AG04449 (cell line): ENCODE measurements at places on chromosomes 3 and 15.

DNA sequence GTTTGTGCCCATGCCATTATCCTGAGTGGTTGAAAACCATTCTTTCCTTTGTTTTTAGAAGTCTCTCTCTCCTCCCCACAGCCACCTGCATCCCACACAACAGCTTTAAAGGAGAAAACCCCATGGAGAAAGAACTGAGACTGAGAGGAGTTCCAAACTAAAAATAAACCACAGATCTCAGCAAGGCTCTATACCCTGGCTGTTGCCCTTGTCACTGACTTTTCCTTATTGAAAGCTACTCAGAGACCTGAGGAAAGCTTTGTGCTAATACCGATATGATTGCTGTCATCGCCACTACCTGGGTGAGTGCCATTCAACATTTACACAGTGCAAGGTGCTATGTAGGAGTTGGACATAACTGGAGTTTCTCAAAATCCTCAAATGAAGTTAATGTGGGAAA, 55.5 kb upstream of the RASGRP1 start:
- no peak for DNase-seq

DNA sequence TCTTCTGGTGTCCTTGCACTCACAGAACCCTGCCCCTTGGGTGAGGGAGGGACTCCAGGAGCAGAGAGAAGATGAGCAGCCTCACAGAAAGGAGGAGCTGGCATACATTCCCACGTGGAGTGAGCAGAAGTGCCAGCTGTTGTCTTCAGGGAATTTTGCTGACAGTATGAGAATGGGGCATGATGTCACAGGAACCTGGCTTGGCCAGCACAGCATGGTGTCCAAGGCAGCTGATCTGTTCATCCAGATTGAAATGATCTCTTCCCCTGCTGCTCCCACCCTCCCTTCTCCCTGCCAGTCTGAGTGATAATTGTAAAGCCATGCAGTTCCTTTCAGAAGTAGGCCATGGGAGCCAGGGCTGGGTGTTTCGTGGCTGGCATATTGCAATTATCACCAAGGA, 53.3 kb downstream of the GJD2 start:
- no peak for DNase-seq

- DNase-seq, result no peak
Measured at GRCh38 chr3:8413337-8413926, 88.2 kb upstream of the LMCD1 start.

DNA sequence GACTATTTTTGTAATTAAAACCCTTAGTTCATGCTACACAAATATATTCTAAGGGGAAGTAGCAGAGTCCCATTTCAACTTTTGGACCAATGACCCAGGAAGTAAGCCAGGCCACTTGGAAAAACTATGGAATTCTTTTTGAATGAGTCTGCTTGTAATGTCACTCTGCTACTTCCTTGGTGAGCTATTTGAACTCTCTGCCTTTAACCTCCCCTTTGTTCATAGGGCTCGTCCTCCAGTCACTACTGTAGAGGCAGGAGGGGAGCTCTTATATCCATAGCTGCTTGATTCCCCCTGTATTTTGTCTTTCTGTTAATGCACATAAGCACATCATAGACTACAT, 119.6 kb downstream of the UACA start:
- DNase-seq, result no peak

- DNase-seq, result no peak
Measured at GRCh38 chr15:58931987-58932588, 1.4 kb downstream of the SLTM start.

- no peak for DNase-seq
Measured at GRCh38 chr3:155555479-155556060, 189.3 kb downstream of the PLCH1 start.

GRCh38 chr3:129014148-129014547, 13.0 kb downstream of the EFCC1 start:
- no peak for DNase-seq

GRCh38 chr15:43212299-43212698, 8.5 kb downstream of the EPB42 start:
- DNase-seq, result no peak

- no peak for DNase-seq
Measured at GRCh38 chr3:87691109-87691508, 367.7 kb downstream of the CGGBP1 start.

DNA sequence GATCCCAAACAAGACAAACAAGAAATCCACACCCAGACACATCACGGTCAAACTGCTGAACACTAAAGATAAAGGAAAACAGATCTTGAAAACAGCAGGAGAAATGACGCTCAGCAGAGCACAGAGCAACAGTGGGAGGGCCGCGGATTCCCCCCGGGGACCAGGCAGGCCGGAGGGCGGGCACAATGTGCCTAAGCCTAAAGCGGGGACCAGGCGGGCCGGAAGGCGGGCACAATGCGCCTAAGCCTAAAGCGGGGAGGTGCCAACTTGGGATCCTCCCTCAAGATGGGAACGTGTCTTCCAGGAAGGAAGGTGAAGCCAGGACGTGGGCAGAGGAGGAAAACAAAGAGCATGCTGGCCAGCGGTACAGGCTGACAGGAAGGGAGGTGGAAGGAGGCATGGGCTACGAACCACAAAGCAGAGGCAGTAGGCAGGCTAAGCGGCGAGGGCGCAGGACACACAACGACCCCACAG, 31.1 kb downstream of the CYFIP1 start:
- DNase-seq, result no peak

DNA sequence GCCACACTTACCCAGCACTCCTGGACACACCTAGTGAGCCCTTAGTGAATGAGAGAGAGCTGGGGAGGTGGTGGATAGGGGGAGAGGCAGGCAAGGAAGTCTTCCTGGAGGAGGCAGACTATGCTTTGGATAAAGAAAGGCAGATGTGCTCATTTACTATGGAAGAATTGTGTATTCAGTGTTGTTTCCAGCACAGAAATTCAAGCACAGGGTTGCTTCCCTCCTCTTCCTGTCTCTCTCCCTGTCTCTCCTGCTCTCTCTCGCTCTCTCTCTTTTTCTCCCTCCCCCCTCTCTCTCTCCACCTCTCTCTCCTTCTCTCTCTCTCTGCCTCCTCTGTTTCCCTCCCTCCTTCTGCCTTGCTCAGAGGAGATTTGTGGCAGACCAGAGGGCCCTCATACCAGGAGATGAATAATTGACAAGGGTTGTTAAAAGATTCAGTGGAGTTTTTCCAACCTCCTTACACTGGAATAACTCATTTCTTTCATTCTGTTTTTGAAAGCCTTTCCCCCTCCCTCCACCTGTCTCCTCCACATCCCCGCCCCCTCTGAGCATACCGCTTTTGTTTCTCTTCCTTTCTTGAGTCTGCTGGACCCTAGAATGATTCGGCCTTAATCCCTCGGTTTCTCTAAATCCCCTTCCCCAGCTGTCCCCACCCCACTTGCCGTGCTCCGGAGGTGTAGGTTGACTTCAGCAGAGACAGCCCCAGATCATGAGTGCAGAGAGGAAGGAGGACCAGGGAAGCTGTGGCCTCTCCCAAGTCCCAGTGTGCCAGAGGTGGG, 65.6 kb downstream of the CCDC33 start:
- DNase-seq, result no peak

DNA sequence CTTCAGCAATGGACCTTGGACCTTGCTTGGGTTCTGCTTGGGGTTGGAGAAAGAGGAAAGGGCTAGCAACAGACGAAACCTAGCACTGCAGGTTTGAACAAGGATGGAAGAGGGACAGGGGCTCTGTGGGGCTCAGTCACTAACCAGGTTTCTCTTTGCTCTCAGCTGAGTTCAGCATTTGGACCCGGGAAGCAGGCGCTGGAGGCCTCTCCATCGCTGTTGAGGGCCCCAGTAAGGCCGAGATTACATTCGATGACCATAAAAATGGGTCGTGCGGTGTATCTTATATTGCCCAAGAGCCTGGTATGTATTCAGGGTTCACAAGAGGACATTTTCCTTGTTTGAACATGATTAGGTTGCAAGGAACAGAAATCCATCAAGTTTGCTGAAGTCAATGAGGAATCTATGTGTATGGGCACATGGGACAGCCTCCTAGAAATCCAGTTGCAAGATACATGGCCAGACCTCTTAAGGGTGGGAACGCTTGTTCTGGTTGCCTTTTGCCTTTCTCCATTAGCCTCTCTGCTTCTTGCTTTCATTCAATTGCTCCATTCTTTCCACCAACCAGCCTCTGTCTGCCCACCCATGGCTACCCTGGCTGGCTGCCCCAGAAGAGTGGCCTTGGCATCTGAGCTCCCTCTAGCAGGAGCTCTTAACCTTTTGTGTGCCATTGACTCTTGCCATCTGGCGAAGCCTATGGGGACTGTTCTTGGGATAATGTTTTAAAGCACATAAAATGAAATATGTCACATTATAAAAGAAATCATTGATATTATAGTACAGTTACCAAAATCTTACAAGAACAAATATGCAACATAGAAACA, 55.9 kb downstream of the DNASE1L3 start:
- DNase-seq, result no peak

GRCh38 chr3:45332901-45333407, 55.4 kb upstream of the LARS2 start:
- DNase-seq, result no peak

DNA sequence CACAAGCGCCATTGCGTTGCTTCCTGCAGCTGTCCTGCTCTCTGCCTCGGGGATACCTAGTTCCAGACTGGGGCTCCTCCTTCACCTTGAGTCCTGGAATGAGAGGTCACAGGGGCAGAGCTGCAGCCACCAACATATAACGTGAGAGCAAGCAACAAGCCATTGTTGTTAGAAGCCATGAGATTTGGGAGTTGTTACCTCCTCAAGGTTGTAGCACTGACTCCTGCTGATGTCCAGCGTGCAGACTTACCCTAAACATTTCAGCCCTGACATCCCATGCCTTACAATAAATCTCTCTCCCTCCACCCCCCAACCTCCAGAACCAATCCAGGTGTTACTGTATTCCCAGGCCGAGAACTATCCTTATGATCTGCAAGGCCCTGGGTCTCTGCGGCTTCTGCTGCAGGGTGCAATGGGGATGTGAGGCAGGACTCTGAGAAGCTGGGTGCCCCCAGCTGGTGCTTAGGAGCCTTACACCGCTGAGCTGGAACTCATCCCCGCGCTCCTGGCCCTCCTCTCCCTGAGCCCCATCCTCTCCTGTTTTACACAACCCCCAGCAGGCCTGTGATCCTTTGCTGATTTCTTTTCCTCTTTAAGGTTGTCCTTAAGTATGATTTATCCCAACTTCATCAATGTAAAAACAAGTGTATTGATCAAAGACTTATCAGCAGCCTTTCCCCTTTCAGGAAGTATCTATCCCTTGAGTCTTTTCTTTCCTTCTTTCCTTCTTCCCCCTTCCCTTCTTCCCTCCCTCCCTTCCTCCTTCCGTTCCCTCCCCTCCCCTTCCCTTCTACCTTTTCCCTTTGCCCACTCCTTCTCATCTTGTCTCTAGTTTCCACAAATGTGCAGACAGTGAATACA, 84.2 kb upstream of the ABHD2 start:
- no peak for DNase-seq

GRCh38 chr3:70531838-70532489, 219.5 kb upstream of the MDFIC2 start:
- no peak for DNase-seq

- DNase-seq, result no peak
Measured at GRCh38 chr15:87582169-87582568, 674.4 kb downstream of the NTRK3 start.

DNA sequence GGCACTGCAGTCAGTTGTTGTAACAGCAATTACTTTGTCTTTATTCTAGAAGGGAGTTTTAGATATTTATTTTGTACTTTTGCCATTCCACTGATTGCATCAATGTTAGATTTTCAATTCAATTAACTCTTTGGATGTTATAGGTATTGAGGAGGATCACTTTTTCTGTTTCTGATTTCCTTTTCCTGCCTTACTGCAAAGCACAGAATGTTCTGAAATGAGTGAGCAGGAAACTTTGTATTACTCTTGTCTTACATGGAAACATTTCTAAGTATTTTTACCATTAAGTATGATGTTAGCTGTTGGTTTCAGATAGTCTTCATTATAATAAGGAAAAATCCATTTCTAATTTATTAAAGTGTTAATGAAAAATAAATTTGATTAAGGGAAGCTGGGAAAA, 80.5 kb downstream of the OSBPL10 start:
- DNase-seq, result no peak

- DNase-seq, result no peak
Measured at GRCh38 chr15:94671858-94672532, 440.6 kb downstream of the MCTP2 start.

- DNase-seq, result no peak
Measured at GRCh38 chr3:16498130-16498890, 15.2 kb downstream of the RFTN1 start.

GRCh38 chr15:100940767-100941379, 21.7 kb downstream of the LRRK1 start:
- DNase-seq, result no peak

GRCh38 chr3:156260331-156260730, 140.0 kb downstream of the KCNAB1 start:
- DNase-seq, result no peak

- no peak for DNase-seq
Measured at GRCh38 chr3:38687321-38687720, 37.8 kb upstream of the SCN5A start.

DNA sequence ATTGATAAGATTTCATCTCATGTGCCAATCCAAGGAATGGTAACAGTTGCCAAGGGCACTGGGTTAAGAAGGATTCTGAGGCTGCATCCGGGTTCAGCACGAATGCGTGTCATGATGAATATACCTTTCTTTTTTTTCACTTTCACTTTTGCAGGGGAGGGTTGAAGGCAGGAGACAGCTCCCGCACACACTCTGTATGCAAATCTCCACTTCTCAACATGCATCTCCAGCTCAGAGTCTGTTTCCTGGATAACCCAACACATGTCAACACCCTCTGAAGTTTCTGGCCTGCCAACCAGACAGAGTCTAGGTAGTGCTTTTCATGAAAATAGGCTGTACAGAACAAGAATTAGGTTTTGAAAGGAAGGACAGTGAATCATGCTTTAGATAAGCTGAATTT, 21.6 kb downstream of the B4GALT4 start:
- no peak for DNase-seq
